ENCODE measurements at places on chromosomes 13 and 19. TPM values are rescaled to one million over a fixed set of nuclear protein-coding genes. Genes with fewer than 3 reads are reported as not detected.

The ZNF578 gene
- 0.38 TPM for total RNA-seq

The CYP2A7 gene
- total RNA-seq = 0.71 TPM

The TTC9B gene
- not detected for total RNA-seq

DNA sequence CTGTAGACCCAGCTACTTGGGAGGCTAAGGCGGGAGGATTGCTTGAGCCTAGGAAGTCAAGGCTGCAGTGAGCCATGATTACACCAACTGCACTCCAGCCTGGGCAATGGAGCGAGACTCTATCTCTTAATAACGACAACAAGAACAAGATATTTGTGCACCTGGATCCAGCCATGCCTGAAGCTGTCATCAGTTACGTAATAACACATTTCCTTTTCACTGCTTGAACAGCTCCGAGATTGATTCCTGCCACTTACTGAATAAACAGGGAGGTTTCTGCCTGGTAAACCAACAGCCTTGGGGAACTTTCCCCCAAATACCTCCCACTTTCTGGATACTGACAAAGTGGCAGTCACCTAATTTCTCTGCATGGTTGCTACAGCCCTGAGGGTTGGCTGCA is 5.4 kb downstream of the KANK2 start:
- DNase-seq = no peak

DNA sequence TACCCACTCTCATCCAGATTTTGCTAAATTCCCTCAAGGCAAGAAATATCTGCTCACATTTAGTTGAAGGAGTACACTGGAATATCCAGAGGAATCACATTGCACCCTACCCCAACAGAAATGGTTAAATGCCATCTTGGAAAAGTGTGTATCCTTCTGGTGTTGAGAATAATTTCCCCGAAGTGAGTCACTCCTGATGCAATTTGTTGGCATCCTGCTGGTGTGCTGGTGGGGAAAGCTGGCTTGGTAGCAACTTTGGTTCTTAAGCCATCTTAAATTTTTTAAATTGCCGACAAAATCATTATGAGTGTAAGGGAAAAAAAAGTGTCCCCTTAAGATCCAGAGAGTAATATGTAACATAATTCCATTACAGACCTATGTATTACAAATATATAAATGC is 337.3 kb upstream of the DACH1 start:
- no peak for DNase-seq

GRCh38 chr13:76717092-76717491 is 169.1 kb downstream of the KCTD12 start:
- DNase-seq = no peak

DNA sequence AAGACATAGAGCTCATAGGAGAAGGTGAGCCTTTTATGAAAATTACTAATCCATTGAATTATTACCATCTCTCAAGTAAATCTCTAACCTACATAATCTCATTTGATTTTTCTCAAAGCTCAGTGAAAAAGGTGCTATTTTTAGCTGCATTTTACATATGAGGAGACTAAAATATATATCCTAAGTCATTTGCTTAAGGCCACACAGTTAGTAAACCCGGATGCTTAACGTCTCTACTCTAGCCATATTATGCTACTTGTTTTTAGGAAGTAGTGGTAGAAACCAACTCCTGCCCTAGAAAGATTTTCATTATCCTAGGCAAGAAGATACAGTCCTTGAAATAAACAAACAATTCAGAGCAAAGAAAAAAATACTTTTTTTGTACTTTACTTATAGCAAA is 108.9 kb downstream of the RBM26 start:
- no peak for DNase-seq
